AG04449 (cell line): ENCODE measurements at places on chromosomes 3 and 15.

- no peak for DNase-seq
These were observed 1.0 kb downstream of the DCBLD2 start for GRCh38 chr3:98900265-98901118.

DNA sequence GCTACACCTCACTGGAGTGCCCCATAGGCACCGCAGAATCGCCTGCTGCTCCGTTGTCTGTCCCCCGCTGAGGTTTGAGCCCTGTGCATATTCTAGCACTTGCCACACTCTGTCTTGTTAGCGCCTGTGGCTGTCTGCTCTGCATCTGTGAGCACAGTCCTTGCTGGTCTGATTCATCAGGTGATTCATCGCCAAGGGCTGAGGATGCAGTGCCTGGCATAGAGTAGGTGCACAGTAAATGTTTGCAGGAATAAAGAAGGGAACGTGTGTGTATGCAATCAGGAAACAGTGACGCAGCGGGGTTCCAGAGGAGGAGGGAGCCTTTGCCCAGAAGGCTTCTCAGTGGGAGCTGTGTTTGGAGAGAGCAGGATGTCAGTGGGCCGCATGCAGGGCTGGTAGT is 124.0 kb upstream of the PLXNA1 start:
- DNase-seq, result peak; percentile 67

- no peak for DNase-seq
These were observed 90.7 kb downstream of the IGF2BP2 start for GRCh38 chr3:185733980-185734724.

- no peak for DNase-seq
These were observed 363.0 kb downstream of the FGF12 start for GRCh38 chr3:192364316-192364715.

DNA sequence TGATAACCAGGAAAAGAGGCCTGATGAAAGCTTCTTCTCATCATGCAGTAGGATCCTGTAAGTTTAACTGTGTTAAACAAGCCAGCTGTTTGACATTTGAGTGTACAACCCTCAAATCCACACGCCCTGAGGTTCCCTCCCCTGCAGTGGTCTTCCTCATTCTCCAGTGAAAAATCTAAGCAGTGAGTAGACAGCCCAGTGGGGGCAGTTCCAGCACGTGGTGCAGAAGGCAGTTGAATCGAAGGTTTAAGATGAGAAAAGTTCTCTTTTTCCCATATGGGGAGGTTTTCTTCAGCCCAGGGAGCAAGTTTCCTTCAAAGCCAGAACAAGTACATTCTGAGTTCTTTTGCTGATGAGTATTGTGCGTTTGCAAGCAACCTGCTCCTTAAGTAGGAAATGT is 174.5 kb downstream of the NR2F2 start:
- DNase-seq, result no peak

DNA sequence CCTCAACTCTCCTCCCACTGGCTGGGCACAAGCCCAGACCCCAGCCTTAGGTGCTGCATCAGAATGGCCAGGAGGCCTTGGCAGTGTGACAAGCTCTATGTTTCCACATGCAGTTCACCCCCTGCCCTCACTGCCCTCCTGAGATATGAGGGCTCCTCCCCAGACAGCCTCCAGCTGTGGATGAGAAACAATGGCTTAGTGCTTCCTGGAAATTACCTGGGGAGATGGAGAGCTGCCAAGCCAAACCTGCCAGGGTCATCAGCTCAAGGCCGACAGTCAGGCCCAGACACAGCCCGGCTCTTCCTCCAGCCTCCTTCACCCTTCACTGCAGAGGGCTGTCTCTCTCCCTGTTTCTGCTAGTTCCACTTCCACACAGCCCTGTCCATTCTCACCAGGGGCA is 76.3 kb downstream of the MYLK start:
- DNase-seq, result no peak

DNA sequence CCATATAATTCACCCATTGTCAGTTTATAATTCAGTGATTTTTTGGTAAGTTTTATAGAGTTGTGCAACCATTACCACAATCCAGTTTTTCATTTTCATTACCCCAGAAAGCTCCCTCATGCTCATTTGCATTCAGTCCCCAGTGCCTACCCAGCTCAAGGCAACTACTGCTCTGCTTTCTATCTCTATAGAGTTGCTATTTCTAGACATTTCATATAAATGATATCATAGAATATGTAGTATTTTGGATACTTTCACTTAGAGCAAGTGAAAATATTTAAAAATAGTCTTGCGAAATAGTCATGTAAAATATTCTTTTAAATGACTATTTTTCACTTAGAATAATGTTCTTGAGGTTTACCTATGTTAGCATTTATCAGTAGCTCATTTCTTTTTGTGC is 42.1 kb downstream of the ZNF654 start:
- DNase-seq, result no peak

- no peak for DNase-seq
These were observed 139.7 kb downstream of the NSMCE3 start for GRCh38 chr15:29129926-29130325.

- no peak for DNase-seq
These were observed 675.4 kb upstream of the SGO1 start for GRCh38 chr3:20861454-20861853.

GRCh38 chr3:48429960-48430707 is at the start of gene PLXNB1:
Gene PLXNB1, minus strand, starts transcription at chr3:48430086. Its CDS starts 5,475 bp downstream, at chr3:48424611.
- DNase-seq, result no peak

GRCh38 chr3:18344306-18345014 is 80.7 kb downstream of the SATB1 start:
- DNase-seq, result no peak

DNA sequence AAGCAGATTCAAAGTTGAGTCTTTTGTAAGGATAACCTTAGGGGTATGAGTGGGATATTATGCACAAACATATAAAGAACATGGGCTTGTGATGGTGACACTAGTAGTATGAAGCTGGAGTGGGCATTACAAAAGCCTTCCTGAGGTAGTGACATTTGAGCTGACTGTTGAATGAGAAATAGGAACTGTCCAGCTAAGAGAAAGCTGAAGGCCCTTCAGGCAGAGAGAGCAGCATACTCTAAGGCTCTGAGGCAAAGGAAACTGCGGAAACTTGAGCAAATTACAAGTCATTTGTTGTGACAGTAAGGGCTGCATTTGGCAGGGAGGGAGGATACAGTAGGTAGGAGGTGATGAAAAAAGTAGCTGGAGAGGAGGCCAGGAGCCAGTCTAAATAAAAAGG is 190.7 kb upstream of the CD96 start:
- no peak for DNase-seq
